ENCODE measurements at places on chromosomes 2 and 18.

GRCh38 chr2:175439416-175439815 lies 257.9 kb upstream of the ATP5MC3 start:
- no peak for DNase-seq

GRCh38 chr18:31738460-31739407 lies 21.9 kb downstream of the SLC25A52 start:
- no peak for DNase-seq

- no peak for DNase-seq
Observed at GRCh38 chr18:35095983-35096676, 54.9 kb downstream of the MAPRE2 start.

DNA sequence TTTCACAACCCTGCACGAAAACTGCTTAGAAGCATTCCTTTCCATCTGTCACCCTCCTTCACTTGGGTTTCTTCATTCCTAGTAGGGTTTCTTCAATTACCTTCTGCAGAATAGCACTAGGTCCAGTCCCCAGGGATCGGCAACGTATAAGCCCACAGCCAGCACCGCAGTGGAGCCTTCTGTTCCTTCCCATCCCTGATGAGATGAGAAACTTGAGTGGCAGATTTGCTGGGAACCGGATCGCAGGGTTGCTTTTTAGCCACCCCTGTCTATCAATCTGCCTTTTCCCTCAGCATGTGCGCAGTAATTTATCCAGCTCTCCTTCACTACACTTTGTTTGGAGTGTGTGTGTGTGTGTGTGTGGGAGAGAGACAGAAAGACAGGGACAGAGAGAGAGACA lies 94.2 kb downstream of the CD8B2 start:
- no peak for DNase-seq

DNA sequence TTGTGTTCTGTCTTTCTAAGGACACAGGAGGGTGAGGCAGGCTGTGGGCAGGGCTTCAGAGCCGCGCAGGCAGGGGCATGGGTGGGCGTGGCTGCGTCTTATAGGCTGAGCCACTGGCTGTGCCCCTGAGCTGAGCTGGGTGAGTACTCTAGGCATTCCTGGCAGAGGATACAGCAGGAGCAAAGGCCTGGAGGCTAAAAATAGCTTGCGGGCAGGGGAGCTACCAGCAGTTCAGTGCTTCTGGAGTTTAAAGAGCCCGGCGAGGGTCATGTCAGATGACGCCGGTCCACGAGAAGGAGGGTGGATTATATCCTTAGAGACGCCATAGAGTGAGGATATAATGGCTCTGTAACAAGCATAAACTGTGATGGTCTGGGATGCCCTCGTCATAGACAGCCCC lies 31.5 kb upstream of the PDIA6 start:
- no peak for DNase-seq
